Stomach (tissue), 19 donors: ENCODE measurements at places on chromosomes 7 and 10. TPM values are rescaled to one million over a fixed set of nuclear protein-coding genes. Genes with fewer than 3 reads are reported as not detected.

DNA sequence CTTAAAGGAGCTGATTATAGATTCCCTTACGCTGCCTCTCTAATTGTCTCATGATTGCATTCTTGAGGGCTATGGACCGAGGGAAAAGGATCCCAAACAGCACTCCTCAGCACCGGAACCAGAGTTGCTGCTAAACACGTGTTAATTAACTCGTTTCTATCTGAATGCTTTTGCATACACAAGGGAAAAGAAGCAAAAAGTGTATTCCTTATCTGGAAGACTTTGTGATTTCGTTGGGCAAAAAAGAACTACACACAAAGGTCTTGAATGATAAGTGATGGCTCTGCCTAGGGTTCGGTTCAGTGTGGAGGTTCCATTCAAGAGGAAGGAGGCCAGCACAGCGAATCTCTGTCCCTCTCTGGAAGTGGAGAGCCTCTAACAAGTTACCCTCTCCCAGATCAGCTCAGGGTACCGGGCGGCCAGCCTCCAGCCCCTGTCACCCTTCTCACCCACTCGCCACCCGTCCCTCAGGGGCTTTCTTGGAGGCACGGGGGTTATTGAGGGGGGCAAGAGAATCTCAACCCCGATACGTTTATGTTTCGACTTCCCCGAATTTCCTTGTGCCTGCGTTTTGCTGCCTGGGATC lies 515 bp upstream of the SLC4A2 start:
- H3K27ac ChIP-seq = peak overlapping the region; percentile 97
- no peaks in the 10 kb centered on the region for H3K27me3 ChIP-seq
- peak overlapping the region; percentile 94 for H3K4me3 ChIP-seq
- H3K36me3 ChIP-seq = peaks cover 10% of the 10 kb centered on the region
- no peak for DNase-seq
- peaks cover 62% of the 10 kb centered on the region for H3K4me1 ChIP-seq

DNA sequence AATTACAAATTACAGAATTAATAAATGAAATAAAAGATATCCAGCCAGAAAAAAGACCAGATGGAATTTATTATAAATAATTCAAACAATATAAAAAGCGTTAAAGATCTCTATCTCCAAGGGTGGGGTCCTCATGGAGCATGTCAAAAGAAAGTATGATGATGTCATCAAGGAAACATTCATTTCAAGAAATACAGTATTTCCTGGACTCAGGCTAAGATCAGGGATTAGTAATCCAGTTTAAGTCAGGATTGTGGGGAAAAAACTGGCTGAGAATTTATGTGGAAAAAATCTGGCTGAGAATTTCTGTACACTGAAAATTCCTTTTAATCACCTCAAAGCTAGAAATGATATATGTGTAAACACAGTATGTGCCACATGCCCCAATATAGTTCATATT lies 1075.3 kb downstream of the XPNPEP1 start:
- no peaks in the 10 kb centered on the region for H3K27me3 ChIP-seq
- DNase-seq = no peak
- H3K36me3 ChIP-seq = no peaks in the 10 kb centered on the region
- H3K4me1 ChIP-seq = no peaks in the 10 kb centered on the region
- no peak overlapping the region for H3K27ac ChIP-seq
- H3K4me3 ChIP-seq = no peak overlapping the region

DNA sequence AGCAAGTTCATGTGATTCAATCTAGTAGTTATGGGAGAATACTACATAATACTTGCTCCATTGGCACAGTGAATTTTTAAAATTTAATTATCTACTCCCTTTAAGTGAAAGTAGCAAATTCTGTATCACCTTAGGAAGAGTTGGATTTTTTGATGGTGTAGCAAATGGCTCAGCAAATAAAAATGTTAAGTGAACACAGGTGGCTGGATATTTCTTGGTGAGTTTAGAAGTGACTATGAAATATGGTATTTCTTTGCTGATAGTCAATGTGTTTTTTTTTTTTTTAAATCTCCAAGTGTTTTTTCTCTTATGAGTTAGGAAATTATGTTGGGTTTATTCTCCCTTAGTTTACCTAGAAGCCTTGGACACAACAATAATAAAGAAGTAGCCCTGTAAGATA lies 67.8 kb downstream of the CREM start:
- no peak overlapping the region for H3K4me3 ChIP-seq
- no peaks in the 10 kb centered on the region for H3K4me1 ChIP-seq

Gene OR13A1
- total RNA-seq = not detected

GRCh38 chr10:93245779-93246178 lies 172.1 kb downstream of the CYP26A1 start:
- DNase-seq = no peak
- H3K27ac ChIP-seq = no peak overlapping the region
- H3K4me1 ChIP-seq = no peaks in the 10 kb centered on the region
- no peaks in the 10 kb centered on the region for H3K27me3 ChIP-seq

DNA sequence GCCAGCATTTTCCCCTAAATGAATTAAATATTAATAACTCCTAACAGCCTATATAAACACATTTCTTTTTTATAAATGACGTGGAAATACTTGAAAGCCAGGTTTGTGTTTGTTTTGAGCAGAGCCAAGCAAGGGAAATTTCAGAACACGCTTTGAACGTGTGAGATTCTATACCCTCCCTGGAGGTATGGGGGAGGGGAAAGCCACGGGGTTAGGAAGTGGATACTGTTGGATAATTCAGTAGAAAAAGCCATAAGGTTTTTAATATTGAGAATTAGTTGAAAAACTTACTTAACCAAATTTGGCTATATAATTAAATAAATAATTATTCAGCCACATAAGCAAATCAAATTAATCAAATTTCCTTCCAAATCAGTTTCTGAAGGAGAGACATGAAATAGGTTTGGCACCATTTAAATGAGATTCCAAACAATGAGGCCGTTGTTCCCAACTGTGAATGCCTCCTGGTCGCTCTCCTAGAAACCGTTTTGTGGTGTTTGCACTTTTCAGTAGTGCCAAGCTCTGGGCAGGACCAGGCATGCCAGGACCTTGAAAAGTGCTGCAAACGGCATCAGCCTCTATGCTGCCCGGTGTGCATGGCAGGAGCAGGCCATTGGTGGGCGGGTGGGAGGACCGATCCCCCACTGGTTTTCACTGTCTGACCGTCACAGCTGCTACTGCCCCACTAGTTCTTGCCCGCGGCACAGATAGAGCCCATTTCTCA lies 88.1 kb downstream of the SEPTIN14 start:
- no peaks in the 10 kb centered on the region for H3K27me3 ChIP-seq
- peak overlapping the region; percentile 72 for H3K27ac ChIP-seq
- no peak overlapping the region for H3K4me3 ChIP-seq

GRCh38 chr10:33760056-33760943 lies 425.8 kb upstream of the NRP1 start:
- DNase-seq = no peak
- no peak overlapping the region for H3K27ac ChIP-seq
- no peaks in the 10 kb centered on the region for H3K4me1 ChIP-seq
- no peaks in the 10 kb centered on the region for H3K36me3 ChIP-seq
- no peak overlapping the region for H3K4me3 ChIP-seq
- no peaks in the 10 kb centered on the region for H3K27me3 ChIP-seq

DNA sequence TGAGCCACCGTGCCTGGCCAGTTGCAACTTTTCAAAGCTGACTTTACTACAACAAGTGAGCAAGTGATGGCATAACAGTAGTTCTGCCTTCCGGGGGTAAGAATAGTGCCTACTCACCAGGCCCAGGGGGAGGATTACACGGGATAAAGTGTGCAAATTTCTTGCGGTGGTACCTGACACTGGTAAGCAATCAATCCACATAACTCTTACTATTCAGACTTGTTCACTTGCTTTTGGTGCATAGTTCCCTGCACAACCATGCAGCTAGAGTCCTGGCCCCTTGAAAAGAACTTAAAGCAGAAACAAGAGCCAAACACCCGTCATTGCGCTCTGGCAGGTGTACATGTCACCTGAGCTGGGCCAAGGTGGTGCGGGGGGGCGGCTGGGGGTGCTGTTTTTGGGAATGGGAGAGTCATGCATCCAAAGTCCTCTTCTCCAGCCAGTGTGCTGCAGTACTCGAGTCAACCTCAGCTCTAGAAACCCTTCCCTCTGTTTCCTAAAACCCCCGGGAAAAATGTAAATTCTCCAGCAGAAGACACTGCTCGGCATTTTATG lies 5.4 kb upstream of the COBL start:
- peaks cover 4% of the 10 kb centered on the region for H3K27me3 ChIP-seq
- H3K36me3 ChIP-seq = no peaks in the 10 kb centered on the region
- no peak overlapping the region for H3K4me3 ChIP-seq
- no peaks in the 10 kb centered on the region for H3K4me1 ChIP-seq
- no peak for DNase-seq

DNA sequence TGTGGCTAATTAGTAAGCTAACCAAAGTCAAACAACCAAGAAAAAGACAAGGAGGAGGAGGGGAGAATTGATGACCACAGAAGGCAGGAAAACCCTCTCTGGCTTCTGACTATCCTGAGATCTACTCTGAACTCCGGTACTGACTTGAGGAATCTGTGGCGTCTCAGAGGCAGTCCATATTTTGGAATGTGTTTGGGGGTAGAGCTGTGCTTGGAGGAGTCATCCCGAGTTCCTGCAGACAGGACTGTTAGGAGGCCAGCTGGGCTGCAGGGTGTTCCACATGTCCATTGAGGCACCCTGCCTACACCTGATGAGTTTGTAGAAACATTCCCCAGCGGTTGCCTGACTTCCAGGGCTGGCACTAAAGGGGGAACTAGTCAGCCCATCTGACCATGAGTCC lies 91.6 kb downstream of the PLCE1 start:
- peaks cover 26% of the 10 kb centered on the region for H3K4me1 ChIP-seq
- no peak for DNase-seq
- no peak overlapping the region for H3K4me3 ChIP-seq
- no peaks in the 10 kb centered on the region for H3K36me3 ChIP-seq

- H3K4me3 ChIP-seq = peak overlapping the region; percentile 42
- H3K4me1 ChIP-seq = peaks cover 15% of the 10 kb centered on the region
- H3K27ac ChIP-seq = peak overlapping the region; percentile 54
- peaks cover 48% of the 10 kb centered on the region for H3K27me3 ChIP-seq
- no peak for DNase-seq
Observed at GRCh38 chr7:98616381-98617050, 569 bp upstream of the NPTX2 start.
